ENCODE measurements at places on chromosomes 2 and 18. TPM values are rescaled to one million over a fixed set of nuclear protein-coding genes. Genes with fewer than 3 reads are reported as not detected.

RTP5 gene
- not detected for total RNA-seq

NT5C1B gene
- not detected for total RNA-seq

LRRC30 gene
- not detected for total RNA-seq

- no peak for DNase-seq
Observed at GRCh38 chr18:58845928-58846724, 18.6 kb upstream of the ZNF532 start.

- no peak for DNase-seq
Observed at GRCh38 chr18:10009321-10010144, 95.7 kb downstream of the VAPA start.

- no peak for DNase-seq
Observed at GRCh38 chr2:8027387-8027786, 654.5 kb upstream of the ID2 start.

- DNase-seq: no peak
Observed at GRCh38 chr2:217685255-217685605, 317.6 kb downstream of the TNS1 start.

GRCh38 chr2:39642051-39642718, 23.5 kb upstream of the TMEM178A start:
- peak; percentile 9 for DNase-seq

DNA sequence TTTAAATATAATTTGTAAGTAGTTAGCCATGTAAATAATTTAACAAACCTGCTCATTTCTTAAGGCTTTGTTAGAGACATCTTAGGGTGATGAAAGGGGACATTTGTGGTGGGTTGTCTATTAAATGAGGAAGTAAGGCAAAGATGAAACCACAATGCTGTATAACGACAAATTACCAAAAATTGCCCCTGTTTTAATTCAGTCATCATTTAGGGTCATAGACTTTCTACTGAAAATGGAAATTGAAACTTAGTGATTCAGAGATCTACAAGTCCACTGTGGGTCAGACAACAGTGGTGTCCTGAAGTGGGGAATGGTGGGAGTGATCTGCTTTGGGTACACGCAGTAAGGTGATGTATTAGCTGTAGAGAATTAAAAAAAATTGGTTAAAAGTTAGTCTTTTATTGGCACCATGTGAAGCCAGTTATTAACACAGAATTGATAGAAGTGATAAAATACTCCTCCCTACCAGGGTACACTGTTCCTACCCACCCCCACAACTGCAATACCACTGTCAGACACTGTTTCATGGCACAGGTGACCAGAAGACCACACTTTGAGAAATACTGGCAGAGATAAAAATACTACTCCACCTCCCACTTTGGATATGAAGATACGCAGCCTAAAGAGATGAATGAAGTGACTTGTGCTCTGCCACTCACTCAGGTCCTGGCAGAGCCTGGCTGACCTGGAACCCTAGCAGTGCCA, 13.4 kb downstream of the CERS6 start:
- DNase-seq: no peak

GRCh38 chr2:101310834-101311695, 2.6 kb upstream of the RNF149 start:
- no peak for DNase-seq
